ENCODE measurements at places on chromosomes 7 and 10. TPM values are rescaled to one million over a fixed set of nuclear protein-coding genes. Genes with fewer than 3 reads are reported as not detected.

- DNase-seq = no peak
Observed at GRCh38 chr10:102629661-102630614, 14.3 kb upstream of the TRIM8 start.

DNA sequence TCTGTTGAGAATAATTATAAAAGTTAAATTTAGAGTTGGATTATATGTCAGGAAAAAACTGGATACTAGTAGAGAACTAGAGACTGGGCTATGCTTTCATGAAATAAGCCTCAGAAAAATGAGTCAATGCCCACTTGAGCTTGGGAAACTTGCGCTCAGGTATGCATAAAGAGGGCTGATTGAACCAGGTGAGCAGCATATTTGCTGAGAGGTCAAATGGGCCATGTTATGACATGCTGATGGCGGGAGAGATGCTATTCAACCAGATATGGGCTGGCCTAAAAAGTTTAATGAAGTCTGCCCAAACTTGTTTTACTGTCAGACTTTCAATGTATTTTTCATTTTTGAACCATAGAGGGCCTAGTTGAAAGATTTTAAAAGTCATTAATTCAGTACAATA is 837.6 kb upstream of the GHITM start:
- no peak for DNase-seq

DNA sequence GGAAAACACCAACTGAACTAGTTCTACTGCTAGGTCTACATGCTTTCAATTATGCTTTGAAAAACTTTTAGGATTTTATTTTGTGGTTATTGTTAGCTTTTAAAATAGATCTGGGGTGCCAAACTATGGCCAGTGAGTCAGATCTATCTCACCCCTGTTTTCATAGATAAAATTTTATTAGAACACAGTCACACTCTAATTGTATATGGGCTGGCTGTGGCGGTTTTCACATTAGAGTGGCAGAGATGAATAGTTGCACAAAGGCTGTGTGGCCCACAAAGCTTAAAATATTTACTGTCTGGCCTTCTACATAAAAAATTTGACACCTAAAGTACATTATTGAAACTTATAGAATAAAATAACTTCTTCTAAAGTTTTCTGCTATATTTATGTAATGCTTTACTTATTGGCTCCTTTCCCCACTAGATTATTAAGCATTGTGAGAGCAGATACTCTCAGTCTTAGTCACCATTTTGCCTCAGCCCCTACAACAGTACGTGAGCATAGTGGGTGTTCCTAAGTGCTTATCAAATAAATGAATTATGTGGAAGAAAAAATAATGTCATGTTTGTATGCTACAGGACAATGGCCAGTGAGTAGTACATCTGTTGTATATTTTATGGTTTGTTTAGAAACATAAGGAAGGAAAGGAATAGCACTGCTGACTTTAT is 5.4 kb upstream of the SUV39H2 start:
- no peak for DNase-seq

GRCh38 chr10:63390521-63390920 is 75.3 kb downstream of the JMJD1C start:
- DNase-seq = no peak

DNA sequence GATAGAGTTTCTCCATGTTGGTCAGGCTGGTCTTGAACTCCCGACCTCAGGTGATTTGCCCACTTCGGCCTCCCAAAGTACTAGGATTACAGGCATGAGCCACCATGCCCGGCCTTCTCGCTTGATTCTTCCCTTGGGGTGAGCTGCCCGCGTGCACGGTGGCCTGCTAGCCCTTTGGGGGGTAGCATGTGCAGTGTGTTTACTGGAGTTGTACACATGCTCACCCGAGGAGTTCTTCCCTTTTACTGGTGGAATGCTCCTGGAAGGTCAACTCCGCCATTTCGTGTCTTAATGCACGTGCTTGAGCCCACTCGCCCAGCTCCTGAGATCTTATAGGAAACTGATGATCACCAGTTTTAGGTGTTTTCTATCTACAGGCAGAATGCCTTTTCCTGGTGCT is 17.0 kb upstream of the ADAMTS14 start:
- no peak for DNase-seq

- no peak for DNase-seq
Observed at GRCh38 chr7:24842449-24843241, 85.4 kb upstream of the GSDME start.

GRCh38 chr10:34723750-34724149 is 91.3 kb downstream of the PARD3 start:
- DNase-seq = peak; percentile 49

GRCh38 chr7:14207711-14208110 is 218.2 kb upstream of the ETV1 start:
- DNase-seq = no peak

DNA sequence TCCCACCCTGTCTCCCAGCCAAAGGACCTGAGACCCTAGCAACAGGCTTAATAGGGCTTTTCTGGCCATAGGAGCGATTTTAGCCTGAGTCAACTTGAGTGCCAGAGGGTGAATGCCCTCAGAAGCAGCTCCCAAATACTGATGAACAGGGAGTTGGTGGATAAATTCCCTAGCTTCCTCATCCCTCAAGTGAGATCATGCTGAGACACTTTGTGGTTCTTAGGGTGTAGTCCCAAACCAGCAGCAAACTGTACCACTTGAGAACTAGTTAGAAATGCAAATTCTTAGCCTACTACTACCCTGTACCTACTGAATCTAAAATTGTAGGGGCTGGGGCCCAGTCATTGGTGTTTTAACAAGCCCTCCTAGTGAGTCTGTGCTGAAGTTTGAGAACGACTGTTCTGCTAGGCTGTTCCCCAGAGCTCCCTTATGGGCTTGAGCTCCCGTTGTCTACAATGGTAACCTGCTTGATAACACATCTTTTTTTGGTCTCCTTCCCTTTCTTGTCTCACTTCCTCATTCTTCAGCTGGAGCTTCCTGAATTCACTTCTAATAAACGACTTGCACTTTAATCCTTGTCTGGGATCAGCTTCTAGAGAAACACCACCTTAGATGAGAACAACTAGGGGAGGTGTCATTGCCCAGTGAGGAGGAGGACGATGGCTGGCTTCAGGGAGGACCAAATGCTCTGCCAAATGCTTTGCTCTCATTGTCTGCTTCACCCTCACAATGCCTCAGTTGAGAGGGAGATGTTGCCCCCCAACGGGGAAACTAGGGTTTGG is 18.2 kb upstream of the CDH23 start:
- no peak for DNase-seq

GRCh38 chr7:74051629-74052410 is 23.8 kb downstream of the ELN start:
- DNase-seq = no peak

DNA sequence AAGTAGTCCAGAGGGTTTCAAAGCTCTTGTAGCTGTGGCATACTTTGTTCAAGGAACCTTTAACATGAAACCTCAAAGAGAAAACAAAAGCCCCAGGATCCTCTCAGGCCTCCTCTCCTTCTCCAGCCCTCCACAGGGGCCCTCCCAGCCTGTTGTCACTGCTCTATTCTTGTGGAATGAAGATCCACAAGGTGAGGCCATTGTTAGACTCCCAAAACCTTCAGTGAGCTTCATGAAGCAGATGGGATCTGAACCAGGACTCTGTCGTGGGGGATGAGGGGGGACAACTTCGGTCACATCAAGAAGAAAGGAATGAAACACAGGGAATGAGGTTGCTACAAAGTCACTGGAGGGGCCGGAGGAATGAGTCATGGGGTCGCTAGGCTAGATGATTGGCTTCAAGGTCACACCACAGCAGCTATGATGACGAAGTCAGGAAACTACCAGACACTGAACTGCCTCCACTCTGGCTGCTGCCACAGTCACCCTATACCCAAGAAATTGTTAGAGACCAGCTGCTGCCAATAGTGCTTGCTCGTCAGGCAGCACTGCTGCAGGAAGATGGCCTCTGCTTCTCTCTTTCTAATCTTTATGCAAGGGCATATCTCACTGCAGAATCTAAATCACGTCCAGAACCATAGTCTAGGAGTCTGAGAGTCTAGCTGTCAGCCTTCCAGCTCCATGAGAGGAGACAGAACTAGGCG is 208.8 kb downstream of the HIBADH start:
- peak; percentile 79 for DNase-seq

DNA sequence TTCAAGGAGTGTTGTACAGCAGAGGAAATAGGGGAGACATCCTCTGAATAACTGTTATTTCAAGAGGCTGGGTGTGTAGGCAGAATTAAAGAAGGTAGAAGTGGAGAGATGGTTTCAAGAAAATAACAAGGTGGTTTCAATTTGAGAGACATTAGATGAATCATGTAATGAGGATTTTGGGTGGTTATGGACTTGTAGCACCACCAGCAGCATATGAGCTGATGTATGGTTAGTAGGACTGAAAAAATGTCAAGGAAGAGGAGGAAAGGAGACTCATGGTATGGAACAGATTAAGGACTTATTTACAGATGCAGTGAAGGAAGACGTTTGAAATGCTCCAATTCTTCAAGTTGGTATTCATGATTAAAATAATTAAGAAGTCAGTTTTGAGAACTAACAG is 166.2 kb downstream of the EXOC4 start:
- DNase-seq = no peak

GRCh38 chr10:3445648-3446047 is 273.1 kb upstream of the PITRM1 start:
- no peak for DNase-seq

DNA sequence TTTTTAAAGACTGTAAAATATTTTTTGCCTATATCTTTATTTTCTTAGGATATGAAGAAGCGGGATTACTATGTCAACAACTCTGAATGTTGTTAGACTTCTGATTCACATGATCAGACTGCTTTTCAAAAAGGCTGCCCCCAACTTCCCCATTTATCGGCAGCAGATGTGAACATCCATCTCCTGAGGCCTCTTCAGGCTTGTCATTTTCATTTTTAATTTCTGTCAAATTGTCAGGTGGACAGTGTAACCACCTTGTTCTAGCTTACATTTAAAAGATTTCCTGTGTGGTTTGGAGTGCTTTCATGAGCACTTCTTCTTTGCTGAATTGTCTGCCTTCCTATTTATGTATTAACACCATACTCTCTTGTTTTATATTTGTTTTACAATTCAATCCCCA is 78.8 kb upstream of the GSDME start:
- no peak for DNase-seq

- no peak for DNase-seq
Observed at GRCh38 chr7:148905093-148905666, 21.1 kb upstream of the EZH2 start.

- no peak for DNase-seq
Observed at GRCh38 chr7:16189026-16189715, 232.2 kb downstream of the CRPPA start.

DNA sequence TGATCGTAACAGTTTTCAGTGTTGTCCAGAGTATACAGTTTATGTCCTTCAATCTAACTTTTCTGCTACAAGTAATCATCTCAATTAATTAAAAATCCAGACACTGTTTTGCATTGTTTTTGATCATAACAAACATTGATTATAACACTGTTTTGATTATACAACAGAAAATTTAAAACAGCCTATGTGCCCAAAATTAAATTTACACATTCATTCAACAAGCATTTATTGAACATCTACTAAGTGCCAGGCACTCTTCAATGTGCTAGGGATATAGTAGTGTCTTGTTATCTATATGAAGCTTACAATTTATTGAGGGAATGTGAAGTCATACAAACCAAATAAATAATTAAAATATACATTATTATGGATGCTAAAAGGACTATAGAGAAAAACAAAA is 10.6 kb downstream of the ELAPOR2 start:
- no peak for DNase-seq

Gene NPTX2
- polyA plus RNA-seq = 11.6 TPM

Gene RHEB
- 105 TPM for polyA plus RNA-seq

Gene CPA1
- polyA plus RNA-seq = 1.1 TPM

Gene FKBP6
- 0.07 TPM for polyA plus RNA-seq

Gene LBX1
- not detected for polyA plus RNA-seq

Gene GPR85
- 1.1 TPM for polyA plus RNA-seq

Gene TRIM4
- 52.9 TPM for polyA plus RNA-seq

Gene ZNF804B
- not detected for polyA plus RNA-seq

Gene TMEM196
- 0.34 TPM for polyA plus RNA-seq
